ENCODE measurements at places on chromosomes 13 and 19.

DNA sequence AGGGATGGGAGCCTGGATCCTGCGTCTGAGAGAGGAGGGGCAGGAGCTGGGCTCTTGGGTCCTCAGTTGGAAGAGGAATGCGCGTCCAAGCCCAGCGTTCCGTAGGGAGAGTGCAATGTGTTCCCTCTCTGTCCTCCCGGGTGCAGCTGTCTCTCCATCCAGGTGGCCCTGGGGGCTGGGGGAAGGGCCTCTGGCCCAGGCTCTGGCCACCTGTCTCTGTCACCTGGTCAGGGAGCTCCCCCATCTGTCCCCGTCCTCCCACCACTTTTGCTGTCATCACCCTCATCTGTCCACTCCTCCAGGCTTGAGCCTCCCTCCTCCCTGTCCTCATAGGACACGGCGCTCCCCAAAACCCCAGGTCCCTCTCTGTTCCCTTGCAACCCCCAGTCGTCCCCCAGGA, 3.7 kb upstream of the SBK2 start:
- DNase-seq: no peak

DNA sequence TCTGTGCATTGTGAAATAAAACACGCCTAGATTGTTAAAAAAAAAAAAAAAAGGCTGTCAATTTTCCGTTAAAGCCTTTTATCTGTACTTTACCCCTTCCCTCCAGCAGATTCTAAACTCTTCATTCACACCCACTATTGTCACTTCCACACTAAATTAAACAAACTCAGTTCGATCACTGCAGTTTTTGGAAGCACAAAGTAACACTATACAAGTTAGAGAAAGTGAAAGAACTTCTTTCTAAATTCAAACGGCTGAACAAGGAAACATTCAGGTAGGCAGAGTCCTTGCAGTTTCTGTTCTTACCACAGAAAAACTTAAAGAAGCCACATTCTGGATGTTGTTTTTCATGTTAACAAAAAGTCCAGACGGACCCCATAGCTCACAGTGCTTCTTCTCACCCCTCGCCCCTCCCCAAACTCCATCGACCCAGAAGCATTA, 27.5 kb upstream of the UBE2L5 start:
- no peak for DNase-seq

- DNase-seq: no peak
Measured at GRCh38 chr13:114179087-114179658, at the start of gene CFAP97D2. Gene CFAP97D2 (plus strand): TSS chr13:114179257. CDS start chr13:114179331, 74 bp downstream.

DNA sequence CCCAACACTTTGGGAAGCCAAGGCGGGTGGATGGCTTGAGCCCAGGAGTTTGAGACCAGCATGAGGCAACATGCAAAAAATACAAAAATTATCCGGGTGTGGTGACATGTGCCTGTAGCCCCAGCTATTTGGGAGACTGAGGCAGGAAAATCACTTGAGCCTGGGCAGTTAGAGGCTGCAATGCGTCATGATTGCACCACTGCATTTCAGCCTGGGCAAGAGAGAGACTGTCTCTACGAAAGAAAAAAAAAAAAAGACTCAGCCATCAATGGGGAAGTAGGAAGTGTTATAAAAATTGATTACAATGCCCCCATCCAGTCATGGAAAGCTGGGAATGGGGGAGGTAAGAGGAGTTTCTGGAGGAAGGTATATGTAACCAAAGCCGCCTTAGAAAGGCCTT, 5.4 kb downstream of the TYK2 start:
- no peak for DNase-seq

GRCh38 chr19:1975162-1975480, 34.1 kb downstream of the CSNK1G2 start:
- DNase-seq: no peak

DNA sequence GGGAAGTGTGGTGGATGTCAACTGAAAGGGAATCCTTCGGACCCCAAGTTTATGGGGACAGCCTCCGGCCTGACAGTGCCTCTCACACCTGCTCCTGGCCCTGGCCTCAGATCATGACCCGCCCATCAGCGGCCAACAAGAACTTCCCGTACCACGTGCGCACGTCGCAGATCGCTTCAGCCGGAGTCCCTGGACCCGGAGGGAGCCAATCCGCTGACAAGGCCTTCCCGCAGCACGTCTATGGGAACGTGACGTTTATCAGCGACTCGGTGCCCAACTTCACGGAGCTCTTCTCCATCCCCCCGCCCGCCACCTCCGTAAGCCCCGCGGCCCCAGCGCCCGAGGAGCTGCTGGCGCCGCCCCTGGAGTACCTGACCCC, 2.0 kb upstream of the MEGF8 start:
- no peak for DNase-seq

Measured in activated naive CD4-positive, alpha-beta T cell treated with anti-CD3 and anti-CD28 coated beads, Interleukin-2, amount 50 U/mL, for 72 hours (primary cell).